ENCODE measurements at places on chromosomes 2 and 18.

- no peak for DNase-seq
Measured at GRCh38 chr2:102284611-102285010, 26.8 kb upstream of the IL1RL1 start.

- no peak for DNase-seq
Measured at GRCh38 chr2:187150670-187151069, 297.4 kb downstream of the CALCRL start.

DNA sequence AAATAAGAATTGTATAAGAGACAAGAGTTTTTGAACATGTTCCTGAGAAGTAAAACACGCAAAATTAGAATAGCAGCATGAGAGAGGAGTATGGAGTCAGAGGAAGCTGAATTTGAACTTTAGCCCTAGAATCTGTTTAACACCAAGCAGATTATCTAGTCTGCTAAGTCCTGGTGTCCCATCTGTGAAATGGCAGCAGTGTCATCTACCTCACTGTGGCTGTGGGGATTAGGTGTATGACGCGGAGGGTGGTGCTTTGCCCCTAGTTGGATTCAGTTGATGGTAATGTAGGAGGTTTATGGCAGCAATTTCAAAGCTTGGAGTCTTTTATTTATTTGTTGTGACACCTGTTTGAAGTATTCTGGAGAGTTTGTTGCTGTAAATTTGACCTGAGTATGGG lies 79.2 kb downstream of the ZNF532 start:
- DNase-seq: no peak

DNA sequence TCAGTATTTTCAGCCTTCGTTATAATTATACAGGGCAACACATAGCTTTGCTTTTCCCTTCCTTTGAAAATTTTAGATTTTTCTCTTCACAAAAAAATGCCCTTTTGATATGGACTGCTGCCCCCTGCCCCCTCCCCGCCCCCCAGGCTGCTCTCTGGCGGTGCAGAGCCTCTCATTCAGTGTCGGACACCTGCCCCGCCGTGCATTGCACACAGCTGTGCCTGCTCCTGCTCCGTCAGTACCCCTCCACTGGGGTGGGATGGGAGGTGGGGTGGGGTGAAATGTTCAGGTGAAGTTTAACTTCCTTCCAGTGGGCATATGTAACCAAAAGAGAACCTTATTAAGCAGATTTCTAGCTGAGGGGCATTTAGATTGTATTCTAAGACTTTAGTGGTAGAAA lies 148.0 kb downstream of the CCDC85A start:
- no peak for DNase-seq

DNA sequence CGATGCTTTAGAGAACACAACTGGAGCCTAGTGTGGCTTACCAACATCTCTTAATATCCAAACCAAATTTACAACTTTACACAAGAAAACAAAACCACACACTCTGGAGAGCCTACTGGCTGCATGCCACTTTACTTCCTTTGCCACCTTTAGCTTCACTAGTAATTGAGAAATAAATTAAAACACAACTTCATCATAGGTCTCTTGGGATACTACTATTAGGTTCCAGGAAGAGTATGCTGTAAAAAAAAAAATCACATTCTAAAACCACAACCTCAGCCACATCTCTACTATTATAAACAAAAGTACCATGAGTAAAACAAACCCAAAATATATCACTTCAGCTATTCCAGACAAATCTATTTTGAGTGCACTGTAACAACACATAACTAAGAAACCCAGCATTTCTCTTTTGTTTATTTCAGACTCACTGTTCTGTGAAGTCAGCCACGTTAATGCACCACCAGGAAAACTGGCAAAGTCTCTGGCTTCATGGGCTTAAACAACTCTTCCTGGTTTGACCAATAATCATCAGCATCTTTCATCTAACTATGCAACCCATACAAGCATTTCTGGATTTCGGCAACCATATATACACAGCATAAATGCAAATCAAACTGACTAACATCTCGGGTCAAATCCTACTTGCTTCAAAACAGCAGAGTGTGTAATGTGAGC lies 59.1 kb downstream of the REV1 start:
- DNase-seq: no peak

- DNase-seq: peak; percentile 46
Measured at GRCh38 chr2:58535182-58535581, 294.1 kb upstream of the FANCL start.

DNA sequence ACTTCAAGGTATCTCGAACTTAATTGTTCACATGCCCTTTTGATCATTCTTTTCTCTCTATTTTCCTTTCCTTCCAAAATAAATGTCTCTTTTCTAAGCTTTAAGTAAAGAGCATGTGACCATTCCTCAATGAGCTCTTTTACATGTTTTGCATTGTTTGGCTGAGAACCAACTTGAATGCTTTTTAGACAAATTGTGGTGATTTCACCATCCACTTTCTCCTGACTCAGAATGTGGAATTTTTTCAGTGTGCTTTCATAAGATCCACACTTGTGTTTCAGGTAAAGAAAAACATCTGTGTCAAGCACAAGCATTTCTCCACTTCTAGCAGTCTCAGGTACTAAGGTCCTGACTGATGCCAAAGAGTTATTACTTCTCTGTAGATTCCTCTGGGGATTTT lies 10.7 kb downstream of the RBM43 start:
- DNase-seq: no peak

DNA sequence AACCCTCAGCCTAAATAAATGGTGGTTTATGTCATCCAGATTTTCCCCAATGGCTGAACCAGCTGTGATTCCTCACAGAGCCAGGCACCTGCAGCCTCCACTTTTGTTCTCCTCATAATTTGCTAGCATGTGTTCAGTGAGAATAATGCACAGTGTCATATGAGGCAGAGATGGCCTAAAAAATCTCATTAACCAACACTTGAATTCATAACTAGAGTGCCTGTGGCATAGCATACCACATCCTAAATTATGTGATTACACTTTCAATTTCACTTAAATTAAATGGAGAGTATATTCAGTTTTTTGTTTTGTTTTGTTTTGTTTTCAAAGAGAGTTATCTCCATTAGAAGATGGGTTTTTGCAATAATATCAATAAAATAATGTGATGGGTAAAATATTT lies 488.0 kb downstream of the CBLN2 start:
- no peak for DNase-seq

DNA sequence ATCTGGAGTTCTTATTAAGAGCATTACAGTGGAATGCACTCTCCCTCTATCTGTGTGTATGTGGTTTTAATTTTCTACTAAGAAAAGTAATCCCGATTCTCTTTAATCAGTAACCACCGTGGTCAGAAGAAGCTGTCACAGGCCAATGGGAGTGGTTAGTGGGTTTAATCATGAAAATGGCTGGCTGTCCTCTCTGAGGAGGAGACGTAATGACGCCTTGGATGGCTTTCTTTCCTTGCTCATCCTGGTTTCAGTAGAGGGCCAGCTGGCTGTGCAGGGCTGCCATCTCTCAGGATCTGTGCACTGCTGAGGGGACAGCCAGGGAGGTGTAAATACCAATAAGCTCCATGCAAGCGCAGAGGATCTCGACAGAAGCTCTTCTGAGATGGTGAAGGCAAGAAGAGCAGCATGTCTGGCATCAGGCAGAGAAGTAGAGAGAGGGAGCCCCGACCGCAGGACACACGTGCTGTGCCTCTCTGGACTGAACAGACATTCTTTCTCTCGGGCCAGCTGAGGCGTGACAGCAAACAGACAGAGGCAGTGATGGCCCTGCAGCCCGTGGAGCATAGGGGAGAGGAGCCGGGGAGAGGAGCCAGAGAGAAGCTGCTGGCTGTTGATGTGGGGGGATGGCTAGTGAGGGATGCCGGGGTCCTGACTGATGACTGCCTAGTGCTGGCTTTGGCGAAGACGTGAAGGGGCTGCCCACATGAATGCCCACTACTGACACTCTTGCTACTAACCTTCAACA lies 65.1 kb upstream of the DAPL1 start:
- DNase-seq: peak; percentile 24

GRCh38 chr2:69939722-69940121 lies 21.7 kb downstream of the ASPRV1 start:
- no peak for DNase-seq

- DNase-seq: peak; percentile 23
Measured at GRCh38 chr2:28621172-28622100, 125.6 kb downstream of the PLB1 start.

DNA sequence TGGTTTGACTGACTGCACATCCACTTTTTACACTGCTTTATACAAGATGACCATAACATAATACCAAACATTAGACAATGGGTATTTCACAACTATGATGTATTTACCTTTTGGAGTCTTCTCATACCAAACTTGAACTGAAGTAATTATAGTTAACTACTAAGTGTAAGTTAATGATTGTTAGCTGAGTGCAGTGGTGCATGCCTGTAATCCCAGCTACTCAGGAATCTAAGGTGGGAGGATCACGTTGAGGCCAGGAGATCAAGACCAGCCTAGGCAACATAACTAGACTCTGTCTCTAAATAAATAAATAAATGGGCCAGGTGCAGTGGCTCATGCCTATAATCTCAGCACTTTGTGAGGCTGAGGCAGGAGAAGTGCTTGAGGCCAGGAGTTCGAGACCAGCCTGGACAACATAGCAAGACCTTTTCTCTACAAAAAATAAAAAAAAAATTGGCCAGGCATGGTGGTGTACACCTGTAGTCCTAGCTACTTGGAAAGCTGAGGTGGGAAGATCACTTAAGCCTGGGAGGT lies 44.9 kb upstream of the ORC2 start:
- no peak for DNase-seq

DNA sequence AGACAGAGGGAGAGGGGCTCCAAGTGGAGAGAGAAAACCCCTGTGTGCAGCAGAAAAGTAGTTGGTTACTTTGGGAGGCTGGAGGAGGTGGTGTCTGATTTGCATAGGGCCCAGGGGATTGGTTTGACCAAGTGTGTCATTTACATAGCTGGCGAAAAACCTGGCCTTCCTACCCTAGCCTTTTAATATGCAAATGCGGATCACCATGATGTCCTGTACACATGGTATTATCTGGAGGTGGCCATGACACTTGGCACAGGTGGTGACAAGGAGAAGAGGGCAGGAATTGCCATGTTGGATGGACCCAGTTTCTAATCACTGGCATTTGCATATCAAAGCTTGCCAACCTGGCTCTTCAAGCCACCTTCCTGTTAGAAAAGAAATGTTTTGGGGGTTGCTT lies 120.8 kb upstream of the CHAC2 start:
- no peak for DNase-seq

GRCh38 chr2:54559593-54560145 lies 103.5 kb downstream of the SPTBN1 start:
- no peak for DNase-seq

DNA sequence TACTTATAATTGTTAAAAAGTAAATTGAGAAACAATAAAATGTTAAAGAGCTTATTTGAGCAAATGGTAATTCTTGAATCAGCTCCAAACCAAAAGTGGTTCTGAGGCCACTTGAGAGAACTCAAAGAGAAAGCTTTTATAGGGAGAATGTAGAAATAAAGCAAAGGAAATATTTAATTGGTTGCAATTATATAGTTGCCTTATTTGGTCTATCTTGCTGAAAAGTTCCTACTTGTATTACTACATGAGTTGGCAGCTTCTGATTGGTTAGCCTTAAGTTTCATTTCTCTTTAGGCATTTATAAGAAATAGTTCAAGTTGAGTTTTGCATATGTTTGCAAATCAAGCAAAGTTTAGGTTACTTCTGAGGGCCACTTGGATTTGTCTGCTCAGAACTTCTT lies 38.1 kb downstream of the SCN2A start:
- DNase-seq: no peak

GRCh38 chr2:7013471-7014160 lies 96.4 kb downstream of the RNF144A start:
- no peak for DNase-seq

GRCh38 chr18:65423776-65424175 lies 327.0 kb upstream of the CDH7 start:
- no peak for DNase-seq

GRCh38 chr2:152415231-152415642 lies 80.3 kb downstream of the FMNL2 start:
- DNase-seq: no peak

DNA sequence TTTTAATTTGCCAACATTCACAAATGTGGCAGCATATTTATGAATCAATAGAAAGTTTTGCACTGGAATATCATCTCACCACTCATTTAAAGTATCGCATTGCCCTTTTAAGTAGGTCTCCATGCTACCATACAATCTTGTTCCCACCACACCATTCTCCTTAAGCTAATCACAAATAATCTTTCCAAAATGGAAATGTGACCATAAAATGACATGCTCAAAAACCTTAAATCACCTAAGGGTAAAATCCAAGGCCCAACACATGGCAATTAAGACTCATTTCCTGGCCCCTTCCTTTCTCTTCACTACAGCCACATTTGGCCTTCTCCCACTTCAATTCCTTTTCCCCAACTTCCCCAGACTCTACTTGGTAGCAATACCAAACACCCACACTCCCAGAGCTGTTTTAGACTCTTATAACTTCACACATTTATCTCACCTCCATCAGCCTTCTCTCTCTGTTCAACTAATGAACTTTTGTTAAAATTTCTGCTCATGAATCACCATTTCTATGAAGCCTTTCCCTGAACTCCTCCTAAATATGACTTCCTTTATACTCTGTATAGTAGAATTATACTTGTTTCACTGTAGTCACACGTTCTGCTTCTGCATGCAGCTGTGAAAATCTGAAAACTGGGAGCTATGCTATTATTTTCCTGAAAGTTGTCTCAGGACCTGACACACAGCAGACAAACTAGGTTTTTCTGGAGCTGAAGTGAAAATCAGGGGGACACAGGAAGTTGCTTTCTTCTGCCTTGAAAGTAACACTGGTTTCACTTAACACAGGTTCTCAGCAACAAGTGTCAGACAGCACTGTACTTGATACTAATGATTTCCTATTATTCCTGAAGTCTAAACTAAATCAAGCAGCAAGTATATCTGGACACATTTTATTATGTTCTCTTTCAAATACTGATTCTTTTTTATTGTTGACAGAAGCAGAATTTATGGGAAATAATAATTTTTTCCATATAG lies 303.9 kb downstream of the ZEB2 start:
- no peak for DNase-seq

DNA sequence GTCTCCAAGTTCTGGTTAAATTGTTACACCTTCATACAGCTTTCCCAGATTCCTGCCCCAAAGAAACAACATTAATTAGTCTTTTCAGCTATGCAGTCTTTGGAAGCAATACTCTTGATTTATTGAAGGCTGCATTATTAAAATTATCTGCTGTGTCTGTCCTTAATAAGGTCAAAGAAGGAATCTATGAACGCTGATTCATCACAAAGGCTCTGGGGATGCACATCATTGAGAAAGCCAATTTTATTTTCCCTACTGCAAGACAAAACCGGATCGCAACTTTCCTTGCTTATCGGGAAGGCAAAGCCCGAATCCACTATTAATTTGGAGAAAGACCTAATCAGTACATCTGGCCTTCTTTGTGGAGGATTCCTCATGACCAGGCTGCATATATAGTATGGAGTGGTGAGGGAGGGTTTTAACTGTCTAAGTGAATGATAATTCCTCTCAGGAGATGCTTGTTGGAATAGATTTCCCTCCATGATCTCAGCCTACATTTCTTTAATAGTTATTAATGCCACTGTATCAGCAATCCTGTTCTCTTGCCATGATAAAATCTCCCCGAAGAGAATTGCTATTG lies 224.6 kb downstream of the PIK3C3 start:
- DNase-seq: no peak

GRCh38 chr18:47100212-47100831 lies 50.0 kb downstream of the HDHD2 start:
- peak; percentile 2 for DNase-seq

- no peak for DNase-seq
Measured at GRCh38 chr2:241796209-241796608, 12.8 kb upstream of the NEU4 start.
